ENCODE measurements at places on chromosomes 2 and 18. TPM values are rescaled to one million over a fixed set of nuclear protein-coding genes. Genes with fewer than 3 reads are reported as not detected.
A peak's percentile ranks its signal among the peaks of the same experiment; 100 is the strongest.

GRCh38 chr18:40882468-40882867 is 1072.6 kb upstream of the PIK3C3 start:
- H3K36me3 ChIP-seq, result no peaks in the 10 kb centered on the region
- no peaks in the 10 kb centered on the region for H3K27me3 ChIP-seq
- H3K4me3 ChIP-seq, result no peak overlapping the region

DNA sequence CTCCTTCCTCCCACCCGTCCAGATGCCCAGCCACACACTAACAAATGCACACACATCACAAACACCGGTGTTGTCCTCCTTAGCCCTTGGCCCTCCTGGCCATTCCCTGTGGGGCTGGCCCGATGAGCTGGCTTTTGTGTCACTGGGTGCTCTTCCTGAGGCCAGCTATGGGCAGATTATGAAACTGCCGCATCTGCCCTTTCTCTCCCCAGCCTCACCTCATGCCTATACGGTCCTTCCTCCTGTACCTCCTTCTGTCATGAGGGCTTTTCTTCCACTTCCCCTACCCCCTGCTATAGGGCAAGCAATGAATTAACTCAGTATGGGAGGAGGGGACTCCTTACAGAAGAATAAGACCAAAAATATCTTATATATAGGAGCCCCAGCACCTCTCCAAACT is 10.3 kb upstream of the INO80C start:
- no peak overlapping the region for H3K4me3 ChIP-seq
- H3K4me1 ChIP-seq, result no peaks in the 10 kb centered on the region
- H3K27ac ChIP-seq, result no peak overlapping the region
- no peak for DNase-seq
- H3K27me3 ChIP-seq, result peaks cover 3% of the 10 kb centered on the region

GKN1 gene
- not detected for polyA plus RNA-seq

DNA sequence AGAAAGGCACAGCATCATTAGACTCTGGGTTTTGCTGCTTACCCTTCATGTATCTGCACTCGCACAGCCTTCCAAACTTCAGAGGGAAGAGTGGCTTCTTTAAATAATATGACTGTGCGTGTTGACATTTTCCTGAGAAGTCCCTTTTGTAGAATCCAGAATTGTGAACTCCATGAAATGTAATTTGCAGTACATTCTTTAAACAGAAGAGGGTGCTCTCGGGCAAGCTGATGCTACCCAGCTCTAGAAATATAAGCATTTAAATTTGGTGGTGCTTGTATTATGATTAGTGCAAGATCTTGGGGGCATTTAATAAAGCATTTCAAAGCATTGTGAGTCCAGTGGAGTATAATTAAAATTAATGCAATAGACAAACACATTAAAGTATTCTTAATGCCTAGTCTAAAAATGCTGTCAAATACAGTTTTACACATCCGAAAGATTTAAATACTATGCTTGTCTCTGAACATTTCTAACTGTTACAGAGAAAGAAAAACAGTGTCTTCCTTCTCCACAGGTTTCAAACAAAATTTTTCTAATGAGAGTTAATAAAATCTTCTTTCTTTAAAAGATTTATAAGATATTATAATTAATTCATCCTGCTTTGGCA is 17.3 kb upstream of the GTF2A1L start:
- H3K4me3 ChIP-seq, result no peak overlapping the region
- no peaks in the 10 kb centered on the region for H3K4me1 ChIP-seq
- peaks cover 4% of the 10 kb centered on the region for H3K27me3 ChIP-seq

- H3K27me3 ChIP-seq, result peaks cover 3% of the 10 kb centered on the region
- H3K36me3 ChIP-seq, result no peaks in the 10 kb centered on the region
- peak overlapping the region; percentile 76 for H3K27ac ChIP-seq
These were observed 86.0 kb downstream of the SPP2 start for GRCh38 chr2:234136461-234136860.

GRCh38 chr18:75066936-75067335 is 142.0 kb downstream of the PTGR3 start:
- peaks cover 28% of the 10 kb centered on the region for H3K4me1 ChIP-seq
- H3K27ac ChIP-seq, result no peak overlapping the region
- peaks cover 1% of the 10 kb centered on the region for H3K27me3 ChIP-seq

DNA sequence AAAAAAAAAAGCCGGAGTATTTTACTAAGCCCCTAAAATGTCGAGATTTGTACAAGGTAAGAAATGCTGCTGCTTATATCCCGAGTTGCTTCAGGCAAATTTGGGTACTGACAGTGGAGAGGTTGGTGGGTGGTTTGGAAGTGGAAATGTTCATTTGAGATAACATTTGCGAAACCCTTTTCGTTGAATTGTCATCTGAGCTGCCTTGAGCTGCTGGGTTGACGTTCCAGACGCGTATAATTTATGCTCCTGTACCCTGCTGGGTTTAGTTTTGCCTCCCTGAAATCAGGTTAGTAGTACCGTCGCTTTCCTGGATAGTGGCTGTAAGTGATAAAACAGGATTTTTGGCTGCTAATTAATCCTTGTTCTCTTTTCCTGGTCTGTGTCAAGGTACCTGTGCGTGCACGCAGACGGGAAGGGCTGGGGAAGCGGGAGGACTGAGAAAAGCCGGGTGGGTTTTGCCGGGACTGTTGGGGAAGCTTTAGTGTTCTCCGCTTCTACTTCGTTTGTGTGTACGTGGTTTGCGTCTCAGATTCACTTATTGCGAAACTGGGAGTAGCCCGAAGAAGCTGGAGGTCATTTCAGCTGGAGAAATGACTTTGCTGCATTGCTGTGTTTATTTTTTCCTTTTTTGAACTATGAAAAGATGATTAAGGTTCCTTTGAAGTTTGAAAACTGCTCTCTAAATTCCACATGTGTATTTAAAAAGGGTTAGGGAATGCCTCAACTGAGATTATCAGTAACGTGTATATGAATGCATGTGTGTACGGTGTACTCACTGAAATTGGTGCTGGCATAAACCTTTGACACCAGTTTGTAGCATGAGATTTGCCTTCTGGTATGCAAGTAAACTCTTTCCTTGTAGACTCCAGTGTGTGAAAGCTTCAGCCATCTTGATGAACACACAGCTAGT is 709 bp downstream of the UGP2 start:
- peak overlapping the region; percentile 97 for H3K4me3 ChIP-seq
- peaks cover 53% of the 10 kb centered on the region for H3K4me1 ChIP-seq
- peaks cover 8% of the 10 kb centered on the region for H3K27me3 ChIP-seq
- H3K36me3 ChIP-seq, result peaks cover 2% of the 10 kb centered on the region
- peak overlapping the region; percentile 98 for H3K27ac ChIP-seq

DNA sequence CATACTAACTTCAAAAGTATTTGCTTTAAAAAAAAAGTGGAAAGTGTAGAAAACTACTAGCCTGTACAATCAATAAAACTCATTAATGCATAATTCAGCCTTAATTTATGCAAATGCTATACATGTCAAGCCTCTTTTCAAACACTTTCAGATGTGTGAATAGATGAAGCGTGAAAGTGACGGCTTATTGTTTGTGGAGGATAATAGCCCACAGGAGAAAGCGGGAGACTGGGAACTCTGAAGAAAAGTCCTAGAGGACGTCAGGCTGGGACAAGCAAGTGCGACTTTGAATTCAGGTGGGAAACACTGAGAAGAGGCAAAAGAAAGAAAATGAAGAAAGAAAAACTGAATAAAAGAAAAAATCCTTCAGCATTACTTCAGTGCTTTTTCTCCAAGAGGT is 108.5 kb downstream of the STK39 start:
- peaks cover 9% of the 10 kb centered on the region for H3K36me3 ChIP-seq
- no peak for DNase-seq

DNA sequence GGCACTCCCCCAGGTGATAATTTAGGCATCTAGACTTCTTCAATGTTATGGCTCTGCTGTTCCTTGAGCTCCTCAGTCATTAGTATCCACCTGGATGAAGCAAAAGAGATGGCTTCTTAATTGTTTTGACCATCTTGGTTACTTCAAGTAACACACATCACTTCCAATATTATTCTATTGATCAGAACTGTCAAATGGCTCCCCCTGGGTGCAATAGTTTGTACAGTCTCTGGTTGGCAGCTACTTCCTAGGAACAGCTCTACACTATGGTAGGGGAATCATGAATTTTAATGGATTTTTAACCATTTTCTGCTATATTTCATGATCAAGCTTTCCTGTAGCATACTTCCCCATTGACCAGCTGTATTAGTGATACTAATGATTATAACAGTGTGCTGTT is 157.0 kb downstream of the NYAP2 start:
- no peaks in the 10 kb centered on the region for H3K36me3 ChIP-seq
- no peak overlapping the region for H3K27ac ChIP-seq
- H3K4me1 ChIP-seq, result no peaks in the 10 kb centered on the region
- no peaks in the 10 kb centered on the region for H3K27me3 ChIP-seq
- DNase-seq, result no peak
